ENCODE measurements at places on chromosomes 11 and 22.

DNA sequence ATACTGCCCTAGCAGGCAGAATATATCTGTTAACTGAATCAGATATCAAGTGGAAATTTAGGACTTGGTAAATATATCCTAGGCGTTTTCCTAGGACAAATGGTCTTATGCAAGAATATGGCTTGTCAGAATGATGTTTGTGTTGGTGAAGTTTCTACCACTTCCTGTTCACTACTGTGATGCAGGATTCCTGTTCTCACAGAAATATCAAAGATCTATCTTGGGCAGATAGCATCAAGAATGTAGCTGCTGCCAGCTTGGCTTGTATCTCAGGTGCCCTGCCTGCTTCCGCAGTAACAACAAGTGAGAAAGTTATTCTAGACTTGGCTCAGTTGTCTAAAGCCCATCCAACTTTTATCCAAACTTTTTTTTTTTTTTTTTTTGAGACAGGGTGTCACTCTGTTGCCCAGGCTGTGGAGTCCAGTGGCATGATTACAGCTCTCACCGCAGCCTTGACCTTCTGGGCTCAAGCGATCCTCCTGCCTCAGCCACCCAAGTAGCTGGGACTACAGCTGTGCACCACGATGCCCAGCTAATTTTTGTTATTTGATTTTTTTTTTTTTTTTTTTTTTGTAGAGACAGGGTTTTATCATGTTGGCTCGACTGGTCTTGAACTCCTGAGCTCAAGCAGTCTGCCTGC lies 61.3 kb downstream of the PPME1 start:
- DNase-seq, result no peak

- DNase-seq, result no peak
Observed at GRCh38 chr22:36577019-36577418, 48.1 kb upstream of the EIF3D start.

- DNase-seq, result no peak
Observed at GRCh38 chr11:128745311-128746136, 51.7 kb downstream of the FLI1 start.

DNA sequence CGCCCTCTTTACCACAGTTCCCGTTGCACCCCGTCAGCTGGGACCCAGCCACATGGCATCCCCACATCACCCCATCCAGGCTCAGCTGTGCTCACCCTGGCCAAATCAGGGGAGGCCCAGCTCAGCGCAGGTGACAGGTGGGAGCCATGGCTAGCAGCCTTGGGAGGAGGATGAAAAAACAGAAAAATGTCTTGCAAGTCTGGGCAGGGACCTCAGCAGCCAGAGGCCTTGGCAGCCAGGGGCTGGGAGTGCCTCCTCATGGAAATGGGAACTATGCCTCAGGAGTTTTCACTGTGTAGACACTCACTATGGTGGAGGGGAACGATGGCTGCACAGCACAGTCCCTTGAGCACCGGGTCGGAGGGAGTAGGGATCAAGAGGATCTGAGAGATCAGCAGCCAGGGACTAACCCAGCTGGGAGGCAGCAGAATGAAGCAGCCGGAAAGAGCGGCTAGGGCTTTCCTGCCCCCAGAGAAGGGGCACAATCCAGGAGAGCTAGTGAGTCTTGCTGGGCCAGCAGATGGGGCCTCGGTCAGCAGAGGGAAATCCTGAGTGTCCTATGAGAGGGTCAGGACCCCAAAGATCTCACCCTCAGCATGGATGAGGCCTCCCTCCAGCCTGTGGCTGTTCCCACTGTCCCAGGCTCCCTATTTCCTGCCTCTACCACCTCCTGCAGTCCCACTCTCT lies 6.2 kb upstream of the FTH1 start:
- no peak for DNase-seq

All from hypothalamus (tissue), 51 donors.